GM18507 (cell line): ENCODE measurements at places on chromosomes 3 and 15.

GRCh38 chr3:105355408-105356061 lies 11.2 kb upstream of the ALCAM start:
- DNase-seq, result no peak

DNA sequence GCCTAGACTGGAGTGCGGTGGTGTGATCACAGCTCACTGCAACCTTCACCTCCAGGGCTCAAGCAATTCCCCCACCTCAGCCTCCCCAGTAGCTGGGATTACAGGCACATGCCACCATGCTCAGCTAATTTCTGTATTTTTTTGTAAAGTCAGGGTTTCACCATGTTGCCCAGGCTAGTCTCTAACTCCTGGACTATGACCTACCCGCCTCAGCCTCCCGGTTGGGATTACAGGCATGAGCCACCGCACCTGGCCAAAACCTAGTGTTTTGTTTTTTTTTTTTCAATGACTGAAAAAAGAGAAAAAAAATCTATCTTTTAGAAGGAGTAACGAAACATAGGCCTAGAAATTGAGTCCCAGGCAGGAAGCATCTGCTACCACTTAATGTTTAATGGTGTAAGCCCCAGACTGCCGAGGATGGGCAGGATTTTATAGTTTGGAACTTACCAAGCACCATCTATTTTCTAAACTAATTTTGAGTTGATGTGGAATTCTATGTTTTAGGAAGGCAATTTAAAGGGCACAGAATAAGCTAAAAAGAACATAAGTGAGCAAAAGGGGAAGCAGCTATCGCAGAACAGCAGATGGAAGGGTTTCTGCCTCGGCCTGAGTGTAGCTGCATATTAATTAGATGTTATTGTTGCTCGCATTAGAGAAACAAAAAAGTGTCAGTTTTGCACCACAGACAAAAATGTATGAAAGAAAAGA lies 24.2 kb upstream of the CA12 start:
- DNase-seq, result no peak

- DNase-seq, result no peak
These were observed 354.8 kb upstream of the TBL1XR1 start for GRCh38 chr3:177552051-177552450.

DNA sequence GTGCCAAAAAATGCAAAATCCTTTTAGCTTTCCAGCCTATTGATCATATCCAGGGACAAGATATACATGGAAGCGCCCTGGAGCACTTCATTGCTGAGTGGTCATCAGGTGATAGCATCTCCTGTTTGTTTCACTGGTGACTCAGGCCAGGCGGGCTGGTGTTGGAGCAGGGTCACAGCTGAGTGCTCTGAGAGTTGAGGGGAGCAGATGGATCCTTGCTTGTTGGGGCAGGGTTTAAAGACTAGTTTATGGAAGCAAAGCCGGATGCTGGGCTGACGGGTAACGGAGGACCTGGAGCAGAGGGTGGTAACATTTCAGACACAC lies 405.0 kb upstream of the TPM1 start:
- DNase-seq, result no peak

GRCh38 chr15:93049233-93049632 lies 39.8 kb downstream of the RGMA start:
- DNase-seq, result no peak

DNA sequence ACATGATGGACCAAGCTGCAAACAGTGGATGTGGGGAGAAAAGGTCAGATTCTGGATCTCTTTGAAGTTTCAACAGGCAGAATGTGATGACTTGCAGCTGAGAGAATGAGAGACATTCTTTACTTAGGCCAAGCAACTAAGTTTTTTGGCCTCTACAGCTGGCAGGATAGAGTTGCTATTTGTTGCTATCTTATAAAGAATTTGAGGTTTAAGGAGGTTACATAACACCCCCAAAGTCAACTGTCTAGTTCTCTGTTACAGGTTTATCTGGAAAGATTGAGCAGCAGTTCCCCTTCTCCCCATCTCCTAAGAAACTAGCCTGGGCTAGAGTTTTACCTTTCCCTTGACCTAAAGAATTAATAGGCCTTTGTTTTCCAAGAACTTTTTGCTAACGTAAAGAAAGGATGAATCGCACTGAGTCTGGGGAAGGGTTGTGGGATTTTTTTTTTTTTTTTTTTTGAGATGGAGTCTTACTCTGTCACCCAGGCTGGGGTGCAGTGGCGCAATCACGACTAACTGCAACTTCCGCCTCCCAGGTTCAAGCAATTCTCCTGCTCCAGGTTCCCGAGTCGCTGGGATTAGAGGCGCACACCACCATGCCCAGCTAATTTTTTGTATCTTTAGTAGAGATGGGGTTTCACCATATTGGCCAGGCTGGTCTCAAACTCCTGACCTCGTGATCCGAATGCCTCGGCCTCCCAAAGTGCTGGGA lies 26.6 kb upstream of the SLMAP start:
- no peak for DNase-seq
